ENCODE measurements at places on chromosomes 6 and 20. TPM values are rescaled to one million over a fixed set of nuclear protein-coding genes. Genes with fewer than 3 reads are reported as not detected.
A peak's percentile ranks its signal among the peaks of the same experiment; 100 is the strongest.

DNA sequence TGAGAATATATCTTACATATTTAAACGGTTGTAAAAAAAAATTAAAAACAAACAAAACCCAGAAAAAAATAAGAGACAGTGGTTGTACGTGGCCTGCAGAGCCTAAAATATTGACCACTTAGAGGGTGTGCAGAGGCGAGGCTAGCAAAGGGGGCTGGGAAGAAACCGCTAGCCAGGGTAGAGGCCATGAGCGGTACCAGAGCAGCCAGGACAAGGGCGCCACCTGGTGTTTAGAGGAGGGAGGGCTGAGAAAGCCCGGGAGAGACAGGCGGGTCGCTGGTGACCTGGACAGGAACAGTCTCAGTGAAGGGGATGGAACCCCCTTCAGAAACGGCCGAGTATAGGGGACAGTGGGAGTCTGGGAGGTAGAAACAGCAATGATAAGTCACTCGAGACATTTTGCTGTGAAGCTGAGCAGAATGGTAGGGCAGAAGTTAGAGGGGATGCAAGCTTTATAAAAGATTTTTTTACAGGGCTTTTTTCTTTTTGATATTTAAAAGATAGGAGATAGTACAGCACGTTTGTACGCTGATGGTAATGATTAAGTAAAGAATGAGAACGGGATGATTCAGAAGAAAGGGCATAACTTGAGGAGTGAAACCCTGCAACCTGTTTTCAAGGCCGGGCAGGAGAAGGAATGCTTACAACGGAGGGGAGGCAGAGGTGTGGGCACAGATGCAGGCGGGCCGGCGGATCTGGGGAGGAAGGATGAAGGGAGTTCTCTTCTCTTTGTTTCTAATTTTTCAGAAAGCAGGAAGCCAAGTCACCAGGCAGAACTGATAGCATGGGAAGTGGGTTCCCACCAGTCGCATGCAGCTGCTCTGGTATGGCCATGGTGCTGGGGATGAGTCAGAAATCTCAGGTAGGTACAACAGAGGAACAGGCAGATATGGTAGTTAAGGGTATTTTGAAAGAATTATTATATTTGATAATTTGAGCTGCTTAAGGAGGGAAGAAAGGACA is 76.2 kb downstream of the FAM229B start:
- peak; percentile 52 for DNase-seq

Gene AVP
- total RNA-seq, result not detected

Gene DEFB132
- not detected for total RNA-seq

Gene STX11
- total RNA-seq, result 6.9 TPM
